ENCODE measurements at places on chromosomes 3 and 15.
A peak's percentile ranks its signal among the peaks of the same experiment; 100 is the strongest.

- no peak for DNase-seq
Measured at GRCh38 chr3:58375254-58375653, 42.6 kb downstream of the PXK start.

DNA sequence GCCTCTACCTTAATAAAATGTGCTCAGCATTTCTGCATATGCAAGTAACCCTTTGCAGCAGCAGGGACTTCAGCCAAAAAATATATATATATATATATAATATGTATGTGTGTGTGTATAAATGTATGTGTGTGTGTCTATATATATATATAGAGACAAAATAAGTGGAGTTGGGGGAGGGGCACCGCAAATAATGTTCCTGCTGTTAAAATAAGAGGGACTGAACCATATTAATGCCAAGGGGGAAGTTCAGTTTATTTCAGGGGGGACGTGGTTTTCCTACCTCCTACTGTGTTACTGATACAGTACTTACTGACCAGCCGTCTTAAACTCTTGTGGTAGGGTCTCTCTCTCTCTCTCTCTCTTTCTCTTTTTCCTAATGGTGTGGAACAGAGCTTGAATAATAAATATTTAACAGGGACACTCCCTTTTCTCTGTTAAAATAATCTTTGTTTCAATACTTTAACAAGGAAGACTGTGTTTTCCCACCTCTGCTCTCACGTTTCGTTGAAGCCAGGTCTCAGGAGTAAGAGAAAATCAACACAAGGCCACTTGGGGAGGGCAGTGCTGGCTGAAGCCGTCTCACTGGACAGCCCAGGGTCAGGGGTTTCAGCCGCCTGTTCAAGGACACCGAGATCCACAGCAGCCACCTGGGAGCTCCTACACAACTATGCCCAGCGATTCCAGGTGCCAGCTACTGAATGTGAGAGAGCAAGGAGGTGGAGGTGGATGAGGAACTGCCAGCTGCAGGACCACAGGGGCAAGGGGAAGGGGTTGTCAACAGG lies 42.8 kb upstream of the ADAMTSL3 start:
- no peak for DNase-seq

DNA sequence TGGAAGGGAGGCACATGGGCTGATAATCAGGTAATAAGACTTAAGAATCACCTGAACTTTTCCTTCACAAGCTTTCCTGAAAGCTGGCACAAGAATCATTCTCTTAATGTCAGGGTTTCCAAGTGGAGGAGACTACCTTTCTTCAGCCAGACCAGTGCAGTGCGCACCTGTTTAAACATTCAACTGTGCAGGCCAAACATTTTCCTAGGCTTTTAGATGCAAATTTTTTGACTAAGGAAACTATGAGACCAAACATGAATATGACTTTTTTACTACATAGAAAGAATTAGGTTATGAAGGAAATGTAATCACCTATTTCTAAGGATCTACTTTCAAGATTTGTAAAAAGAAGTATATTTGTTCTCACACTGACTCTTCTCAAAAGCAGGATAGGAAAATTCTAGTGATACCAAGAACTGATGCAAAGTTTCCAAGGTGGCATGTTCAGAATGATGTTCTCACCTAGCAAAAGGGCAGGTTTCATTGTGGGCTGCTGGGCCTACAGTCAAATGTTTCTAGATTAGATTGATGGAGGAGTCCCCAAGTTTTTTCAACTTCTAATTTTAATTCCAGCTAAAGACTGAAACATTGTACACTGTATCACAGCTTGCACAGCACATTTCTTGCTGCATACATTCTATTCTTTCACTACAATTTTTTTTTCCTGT lies 339.1 kb downstream of the TIGIT start:
- peak; percentile 18 for DNase-seq

GRCh38 chr15:82958638-82959037 lies 6.1 kb upstream of the HOMER2 start:
- DNase-seq = no peak

DNA sequence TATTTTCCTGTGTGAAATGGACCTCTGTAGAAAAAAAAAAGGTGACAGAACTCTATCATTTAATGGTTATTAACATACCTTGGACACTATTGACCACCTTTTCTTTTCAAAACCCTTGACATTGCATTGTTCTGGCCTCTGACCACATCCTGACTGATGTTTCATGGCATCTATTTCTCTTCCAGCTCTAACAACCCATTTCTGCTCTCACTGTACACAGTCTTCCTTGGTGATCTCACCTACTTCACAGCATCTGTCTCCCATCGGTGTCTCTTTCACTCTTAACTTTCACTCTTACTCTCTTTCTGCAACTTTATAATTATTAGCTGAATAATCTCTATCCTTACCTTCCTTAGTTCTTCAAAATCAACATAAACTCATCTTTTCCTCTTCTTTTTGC lies 217.4 kb upstream of the CD96 start:
- no peak for DNase-seq

DNA sequence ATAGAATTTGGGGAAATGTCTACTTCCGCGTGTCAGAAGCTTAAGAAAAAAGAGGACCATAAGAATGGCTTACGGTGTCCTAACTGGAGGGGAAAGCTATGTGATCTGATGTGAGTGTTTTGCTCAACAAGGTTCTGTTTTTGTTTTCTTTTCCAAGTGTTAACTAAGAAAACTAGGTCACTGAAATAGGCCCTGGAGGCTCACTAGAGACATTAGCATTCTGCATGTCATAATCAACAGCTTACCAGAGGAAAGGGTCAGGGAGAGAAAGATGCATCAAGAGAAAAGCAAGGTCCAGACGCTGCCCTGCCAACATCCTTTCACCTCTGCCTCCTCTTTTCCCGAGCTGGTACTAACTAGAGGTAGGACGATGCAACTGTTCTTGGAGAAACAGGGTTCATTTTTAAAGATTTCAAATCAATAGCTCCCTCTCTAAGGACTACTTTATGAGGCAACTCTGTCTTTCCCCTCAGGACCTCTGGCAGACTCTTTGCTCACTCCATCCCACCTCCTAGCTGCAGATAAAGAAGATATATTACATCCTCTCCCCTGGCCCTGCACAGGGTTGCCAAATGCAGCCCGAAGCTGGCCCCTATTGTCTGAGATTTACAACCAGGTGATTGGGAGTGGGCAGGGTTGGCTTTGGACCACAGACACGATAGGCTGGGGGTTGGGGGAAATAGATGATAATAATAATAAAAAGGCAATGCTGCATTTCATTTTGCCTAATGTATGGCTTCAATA lies 209.9 kb upstream of the SLC2A2 start:
- DNase-seq = no peak
